ENCODE measurements at places on chromosomes 4 and X.

DNA sequence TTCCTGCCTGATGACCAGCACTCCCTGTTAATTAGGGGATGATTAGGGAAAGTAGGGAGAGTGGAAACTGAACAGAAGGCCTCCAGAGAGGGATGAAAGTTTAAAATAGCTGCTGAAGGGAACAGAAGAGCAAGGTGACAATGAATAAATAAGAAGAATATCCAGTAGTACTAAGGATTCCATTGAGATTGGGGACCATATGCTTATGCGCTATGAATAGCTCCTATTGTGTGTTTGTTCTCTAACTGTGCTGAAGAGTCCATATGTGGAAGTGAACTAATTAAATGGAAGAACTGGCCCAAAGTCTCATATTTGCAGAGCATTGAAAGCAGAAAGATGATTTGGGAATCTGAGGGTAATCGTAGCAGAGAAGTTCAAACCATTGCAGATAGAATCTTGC, 137.0 kb downstream of the PRSS12 start:
- no peak for DNase-seq

DNA sequence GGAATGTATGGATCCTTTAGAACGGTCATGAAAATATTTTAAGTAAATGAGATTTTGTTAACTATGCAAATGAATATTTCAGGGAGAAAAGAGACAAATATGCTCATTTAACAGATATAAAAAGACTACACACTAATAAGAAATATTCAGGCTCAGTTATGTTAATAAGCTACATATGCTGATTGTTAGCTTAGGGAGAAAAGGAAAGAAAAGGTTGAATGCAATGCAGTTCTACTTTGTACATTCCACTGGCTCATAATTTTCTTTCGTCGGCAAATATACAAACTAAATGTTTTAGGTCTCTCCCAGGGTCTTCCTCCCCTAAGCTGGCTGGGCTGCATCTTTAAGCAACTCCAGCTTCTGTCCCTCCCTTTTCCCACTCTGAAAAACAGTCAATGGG, 2.7 kb upstream of the RTL3 start:
- no peak for DNase-seq

- no peak for DNase-seq
These were observed 3.1 kb upstream of the SH3TC1 start for GRCh38 chr4:8195841-8196458.

GRCh38 chr4:153564630-153565525, 98.7 kb downstream of the TMEM131L start:
- DNase-seq = no peak

GRCh38 chrX:149398027-149398426, 107.1 kb downstream of the IDS start:
- no peak for DNase-seq

DNA sequence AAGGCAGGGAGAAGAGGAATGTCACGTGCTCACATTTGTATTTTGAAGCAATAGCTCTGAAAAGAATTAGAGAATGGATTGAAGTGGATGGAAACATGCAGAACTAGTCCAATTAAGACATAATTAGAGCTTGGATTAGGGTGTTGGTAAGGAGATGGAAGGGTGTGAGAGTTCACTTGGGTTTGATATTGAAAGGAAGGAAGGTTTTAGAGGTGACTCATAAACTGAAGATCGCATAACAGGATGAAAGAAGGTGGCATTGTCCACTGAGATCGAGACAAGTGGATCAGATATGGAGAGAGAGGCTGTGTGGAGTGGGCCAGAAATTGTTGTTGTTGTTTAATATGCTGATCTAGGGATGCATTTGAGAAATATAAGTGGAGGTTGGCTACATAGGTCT, 244.0 kb upstream of the SMIM31 start:
- no peak for DNase-seq

- no peak for DNase-seq
These were observed 30.2 kb downstream of the RBBP7 start for GRCh38 chrX:16839852-16840460.

- no peak for DNase-seq
These were observed 42.7 kb downstream of the UBA6 start for GRCh38 chr4:67658302-67658701.

- DNase-seq = no peak
These were observed 91.9 kb downstream of the DNAAF6 start for GRCh38 chrX:107298276-107298675.

DNA sequence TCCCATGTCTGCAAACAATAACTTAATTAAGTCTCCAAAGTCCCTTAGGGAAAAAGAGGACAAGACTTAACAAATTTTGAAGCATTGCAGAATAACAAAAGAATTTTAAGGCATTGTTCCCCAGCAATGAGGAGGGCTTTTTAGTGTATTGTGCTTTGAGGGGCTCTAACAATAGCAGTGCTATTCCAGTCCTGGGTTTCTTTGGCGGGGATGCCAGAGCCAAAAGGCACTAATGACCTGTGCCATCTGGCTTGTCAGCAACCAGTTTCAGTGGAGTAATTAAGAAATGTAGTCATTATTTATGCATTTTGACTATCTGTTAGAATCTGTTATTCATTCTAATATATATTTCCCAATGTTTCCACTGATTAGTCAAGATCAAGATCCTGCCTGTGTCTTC, 575.4 kb downstream of the SPRY1 start:
- no peak for DNase-seq

DNA sequence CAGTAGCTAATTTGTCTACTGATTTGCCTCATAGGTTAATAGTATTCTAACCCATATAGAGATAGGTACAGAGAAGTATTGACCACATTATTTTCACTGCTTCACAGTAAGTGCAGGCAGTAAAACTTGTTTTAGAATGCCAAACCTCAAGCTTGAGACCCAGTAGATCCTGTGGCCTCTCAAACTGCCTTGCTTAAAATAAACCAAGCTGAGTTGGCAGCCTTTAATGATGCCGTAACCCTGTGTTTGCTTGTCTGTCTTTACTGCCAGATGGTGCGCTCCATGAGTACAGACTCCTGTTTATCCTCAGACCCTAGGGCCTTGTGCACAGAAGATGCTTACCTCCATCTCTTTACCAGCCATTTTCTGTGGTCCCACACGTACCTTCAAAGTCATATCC, 50.8 kb downstream of the ANXA3 start:
- no peak for DNase-seq

GRCh38 chr4:6703786-6704185, 5.9 kb downstream of the MRFAP1L1 start:
- DNase-seq = no peak

DNA sequence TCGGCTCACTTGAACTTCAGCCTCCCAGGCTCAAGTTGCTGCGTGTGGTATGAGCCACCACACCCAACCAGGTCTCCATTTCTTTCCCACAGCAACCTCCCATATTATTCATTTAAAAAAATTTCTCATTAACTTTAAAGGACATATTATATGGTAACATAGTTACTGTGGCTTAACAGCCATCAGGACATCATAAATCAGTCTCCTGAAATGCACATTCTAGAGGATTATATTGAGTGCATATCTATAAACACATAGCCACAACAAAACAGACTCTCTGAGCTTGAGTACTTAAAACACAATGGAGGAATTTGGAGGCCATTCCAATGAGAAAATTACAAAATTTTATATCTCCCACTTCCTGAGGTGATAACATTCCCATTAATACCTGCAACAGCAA, 61.5 kb downstream of the CORIN start:
- no peak for DNase-seq

GRCh38 chr4:168846414-168846813, 163.6 kb downstream of the CBR4 start:
- no peak for DNase-seq

- no peak for DNase-seq
These were observed 154.2 kb downstream of the RAB28 start for GRCh38 chr4:13329963-13330362.

- no peak for DNase-seq
These were observed 37.0 kb upstream of the ZBTB33 start for GRCh38 chrX:120213438-120214265.

GRCh38 chr4:149264093-149264733, 551.4 kb downstream of the IQCM start:
- no peak for DNase-seq

DNA sequence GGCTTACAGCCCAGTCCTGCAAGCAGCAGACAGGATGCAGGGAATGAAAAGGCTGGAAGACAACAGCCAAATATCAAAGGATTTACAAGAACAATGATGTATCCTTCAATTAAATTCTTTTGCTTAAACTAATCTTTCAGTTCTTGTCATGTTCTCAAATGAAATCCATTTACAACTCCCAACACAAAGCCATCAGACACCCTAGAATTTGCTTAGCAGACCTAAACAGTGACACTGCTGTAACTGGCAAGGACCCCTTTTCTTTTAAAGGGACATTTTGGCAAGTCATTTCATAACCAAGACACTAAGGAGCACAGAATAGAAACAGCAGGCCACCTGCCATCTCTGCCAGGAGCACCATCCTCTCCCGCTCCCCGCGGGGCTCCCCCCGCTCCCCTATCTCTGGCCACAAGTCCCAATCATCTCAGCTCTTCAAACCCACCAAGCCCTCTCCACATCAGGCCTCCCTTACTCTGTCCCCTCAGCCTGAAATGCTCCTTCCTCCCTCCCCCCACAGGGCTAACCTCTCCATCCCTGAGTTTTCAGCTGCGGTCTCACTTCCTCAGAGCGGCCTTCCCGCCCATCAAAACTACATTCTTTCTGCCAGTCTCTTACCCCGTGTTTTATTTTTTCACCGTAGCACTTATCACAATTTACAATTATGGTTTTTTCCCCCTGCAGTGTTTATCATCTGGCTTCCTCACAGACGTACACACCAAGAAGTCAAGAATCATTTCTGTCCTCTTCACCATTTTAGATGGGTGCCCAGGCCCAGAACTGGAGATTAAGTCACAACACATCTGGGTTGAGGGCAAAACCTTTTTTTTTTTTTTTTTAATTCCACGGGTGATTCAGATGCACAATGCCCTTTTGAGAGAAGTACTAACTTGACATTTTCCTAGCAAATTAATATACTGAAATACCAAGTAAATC, 45.8 kb downstream of the TSPAN5 start:
- no peak for DNase-seq

GRCh38 chr4:83771113-83771705, 235.3 kb downstream of the GPAT3 start:
- DNase-seq = no peak

DNA sequence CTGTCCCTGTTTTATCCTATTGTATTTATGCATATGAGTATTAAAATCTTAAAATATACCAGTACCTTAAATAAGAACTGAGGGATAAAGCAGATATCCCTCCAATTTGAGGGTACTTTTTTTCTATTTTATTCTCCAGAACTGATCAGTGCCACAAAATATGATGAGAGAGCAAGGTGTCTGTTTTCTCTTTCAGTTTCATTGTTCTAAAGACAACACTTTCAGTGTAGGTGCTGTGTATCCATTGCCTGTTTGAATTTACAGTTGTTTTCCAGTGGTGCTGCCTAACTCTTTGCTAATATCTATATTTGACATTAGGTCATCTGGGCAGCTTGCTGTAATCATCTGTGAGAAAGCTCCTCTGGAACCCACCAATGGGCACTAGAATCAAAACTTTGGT, 394.7 kb downstream of the IL1RAPL1 start:
- DNase-seq = no peak

- no peak for DNase-seq
These were observed 1692.1 kb downstream of the PCDH19 start for GRCh38 chrX:98717970-98718369.

GRCh38 chrX:133475521-133475920, 60.2 kb upstream of the GPC4 start:
- DNase-seq = no peak

- no peak for DNase-seq
These were observed 295.2 kb upstream of the IGFBP7 start for GRCh38 chr4:57405359-57405758.

GRCh38 chr4:87326460-87326859, 3.8 kb upstream of the HSD17B13 start:
- no peak for DNase-seq

DNA sequence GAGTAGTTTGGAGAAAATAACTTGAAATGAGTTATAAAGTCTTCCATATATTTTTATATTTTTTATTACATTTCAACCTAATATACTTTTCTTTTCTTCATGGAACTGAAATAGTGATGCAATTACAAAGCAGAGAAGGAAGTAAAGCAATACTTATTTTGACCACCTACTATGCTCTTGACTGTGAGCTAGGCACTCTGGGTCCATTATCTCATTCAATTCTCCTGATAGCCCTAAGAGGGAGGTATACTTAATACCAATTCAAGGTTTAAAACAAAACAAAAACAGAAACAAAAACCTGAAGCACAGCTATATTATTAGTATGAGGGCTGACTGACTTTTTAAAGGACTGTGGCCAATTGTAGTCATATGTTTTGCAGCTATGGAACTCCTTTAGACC, 193.5 kb downstream of the MAD2L1 start:
- DNase-seq = no peak

- DNase-seq = no peak
These were observed 60.3 kb upstream of the KLF3 start for GRCh38 chr4:38603652-38604051.

GRCh38 chrX:103879339-103879738, 47.3 kb upstream of the RAB9B start:
- DNase-seq = no peak

- no peak for DNase-seq
These were observed 36.8 kb upstream of the SPON2 start for GRCh38 chr4:1208970-1209704.

GRCh38 chr4:87499403-87500091, 29.6 kb downstream of the SPARCL1 start:
- DNase-seq = no peak

GRCh38 chrX:68732906-68733493, 85.5 kb downstream of the STARD8 start:
- peak; percentile 79 for DNase-seq

All from cardiac septum (tissue), 1 donor.